ENCODE measurements at places on chromosomes 1 and 21.

DNA sequence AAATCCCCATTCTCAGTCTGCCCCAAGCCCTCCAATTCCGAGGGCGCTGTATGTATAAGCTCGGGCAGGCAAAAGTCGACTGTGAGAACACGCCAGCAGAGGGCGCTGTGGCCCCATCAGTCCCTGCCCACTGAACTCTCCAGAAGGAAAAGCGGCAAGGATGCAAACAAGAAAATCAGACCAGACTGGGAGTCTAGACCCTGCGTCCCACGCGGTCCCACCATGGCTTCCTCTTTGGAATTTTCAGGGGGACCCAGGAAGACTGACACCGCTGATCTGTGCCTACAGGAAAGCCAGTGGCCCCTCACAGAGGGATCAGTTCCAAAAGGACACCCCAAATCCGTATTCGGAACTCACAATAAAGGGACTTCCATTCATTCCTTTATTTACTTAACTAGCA is 19.5 kb downstream of the TEX35 start:
- peak; percentile 83 for DNase-seq

- DNase-seq, result peak; percentile 93
These were observed 46.3 kb upstream of the VANGL1 start for GRCh38 chr1:115595279-115596079.

- no peak for DNase-seq
These were observed 177.1 kb downstream of the MAGI3 start for GRCh38 chr1:113567427-113567826.

- DNase-seq, result peak; percentile 41
These were observed 35.1 kb upstream of the EYA3 start for GRCh38 chr1:28123461-28123961.

Data from muscle of leg (tissue), 16 donors.